GM13976 (cell line): ENCODE measurements at places on chromosomes 12 and 14.

DNA sequence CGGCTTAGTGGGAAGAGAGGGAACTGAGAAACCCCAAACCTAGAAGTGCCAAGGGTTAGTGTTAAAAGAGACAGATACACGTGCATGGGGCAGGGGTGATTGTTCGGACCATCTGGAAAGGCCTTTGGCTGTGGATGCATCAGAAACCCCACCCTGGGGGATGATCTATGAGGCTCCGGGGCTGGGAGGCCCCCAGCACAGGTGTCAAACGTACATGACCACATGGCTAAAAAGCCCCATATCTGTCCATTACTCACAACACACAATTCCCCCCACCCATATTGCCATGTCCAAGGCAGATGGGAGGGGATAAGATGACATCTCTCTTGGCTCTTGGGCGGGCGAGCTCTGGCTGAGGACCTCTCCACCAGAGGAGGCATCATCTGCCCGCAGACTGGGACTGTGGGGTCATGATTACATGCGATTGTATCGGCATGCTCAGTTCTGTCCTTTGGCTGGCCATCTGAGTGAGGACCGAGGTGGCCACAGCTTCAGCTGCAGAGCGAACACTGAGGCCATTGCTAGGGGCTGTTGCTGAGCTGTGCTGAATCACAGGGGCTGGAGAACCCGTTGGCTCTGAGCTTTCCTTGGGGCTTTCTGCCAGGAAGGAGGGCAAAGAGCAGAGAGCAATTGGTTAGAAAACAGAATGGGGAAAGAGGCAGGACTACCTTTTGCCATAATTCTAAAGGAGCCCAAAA is 9.6 kb upstream of the NPFF start:
- no peak for DNase-seq

DNA sequence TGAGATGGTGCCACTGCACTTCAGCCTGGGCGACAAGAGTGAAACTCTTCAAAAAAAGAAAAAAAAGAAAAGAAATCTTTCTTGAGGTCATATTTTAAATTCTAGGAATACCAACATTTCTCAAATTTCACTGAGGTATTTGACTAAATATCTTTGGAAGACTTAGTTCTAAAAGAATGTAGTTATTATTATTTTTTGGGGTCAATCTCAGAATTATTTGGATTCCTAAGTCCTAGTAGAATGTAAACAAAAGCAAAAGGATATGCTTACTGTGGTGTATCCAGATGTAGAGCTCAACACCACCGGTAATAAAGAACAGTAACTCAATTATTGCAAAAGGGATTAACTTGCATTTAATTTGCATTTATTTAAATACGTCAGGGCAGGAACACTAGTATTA is 25.0 kb downstream of the PRICKLE1 start:
- DNase-seq: no peak

DNA sequence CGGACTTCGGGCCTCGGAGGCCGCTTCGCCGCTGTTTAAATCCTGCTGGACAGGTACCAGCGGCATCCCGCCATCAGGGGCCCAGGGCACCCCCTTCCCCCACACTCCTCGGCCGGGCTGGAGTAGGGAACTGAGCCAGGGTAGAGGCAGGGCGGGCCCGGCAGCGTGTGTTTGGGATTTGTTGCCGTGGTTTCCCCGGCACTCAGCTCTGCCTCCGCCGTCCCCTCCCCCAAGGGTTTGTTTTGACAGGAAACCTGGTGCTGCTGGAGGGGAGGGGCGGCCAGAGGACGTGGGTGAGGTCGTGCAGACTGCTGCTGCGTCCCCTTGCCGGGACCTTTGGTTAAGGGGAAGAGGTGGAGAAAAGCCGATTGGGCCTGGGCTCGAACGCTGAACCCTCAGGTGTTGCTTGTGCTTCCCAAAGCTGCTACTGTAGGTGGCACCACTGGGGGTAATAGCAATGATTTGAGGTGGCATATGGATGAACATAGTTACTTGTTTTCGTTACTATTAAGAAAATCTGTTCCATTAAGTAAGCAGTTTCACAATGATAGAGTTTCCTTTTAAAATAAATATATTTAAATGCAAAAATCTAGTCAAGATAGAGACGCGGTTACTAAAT is 778 bp downstream of the TCP11L2 start:
- DNase-seq: peak; percentile 63

DNA sequence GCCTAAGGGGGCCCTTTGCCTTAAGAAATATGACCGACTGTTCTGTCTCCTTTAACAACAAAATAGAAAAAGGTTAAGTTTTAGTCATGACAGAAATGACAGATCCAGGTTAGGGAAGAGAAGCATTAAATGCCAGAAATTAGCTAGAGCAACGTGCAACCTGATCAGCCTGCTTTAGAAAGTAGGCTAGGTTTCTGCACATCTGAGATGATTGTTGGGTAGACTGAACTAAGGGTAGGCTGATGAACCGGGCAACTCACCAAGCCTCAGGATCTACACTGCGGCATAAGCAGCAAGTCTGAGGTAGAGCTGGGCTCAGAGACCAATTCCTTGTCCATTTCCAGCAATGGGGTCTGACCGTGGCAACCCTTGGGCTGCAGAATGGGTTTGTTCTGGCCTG is 29.4 kb downstream of the NPC2 start:
- DNase-seq: no peak

DNA sequence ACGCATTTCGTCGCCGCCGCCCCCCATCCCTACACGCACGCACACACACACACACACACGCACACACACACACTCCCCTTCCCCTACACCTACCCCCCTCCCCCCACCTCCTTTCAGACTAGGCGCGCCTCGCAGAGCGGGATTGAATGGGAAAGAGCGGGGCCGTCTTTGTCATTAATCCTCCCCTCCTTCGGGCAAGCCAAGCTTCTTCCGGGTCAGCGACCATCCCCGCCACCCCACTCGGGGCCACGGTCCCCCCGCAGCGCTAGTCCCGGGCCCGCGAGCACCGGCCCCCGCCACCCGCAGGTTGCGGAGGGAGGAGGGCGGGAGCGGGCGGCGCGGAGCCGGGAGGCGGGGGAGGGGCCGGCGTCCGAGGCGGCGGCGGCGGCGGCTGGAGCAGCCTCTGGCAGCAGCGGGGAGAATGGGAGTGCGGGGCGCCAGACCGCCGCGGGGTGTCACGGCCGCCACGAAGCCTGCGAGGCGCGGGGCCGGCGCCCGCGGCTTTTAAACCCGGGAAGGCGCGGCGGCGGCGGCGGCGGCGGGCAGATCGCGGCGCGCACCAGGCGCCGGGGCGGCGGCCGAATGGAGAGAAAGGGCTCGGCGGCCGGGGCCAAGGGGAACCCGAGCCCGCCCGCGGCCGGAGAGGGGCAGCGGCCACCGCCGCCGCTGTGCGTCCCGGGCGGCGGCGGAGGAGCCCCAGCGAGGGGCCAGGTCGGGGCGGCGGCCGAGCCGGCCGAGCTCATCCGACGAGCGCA is at the start of gene TTC9:
TSS of gene TTC9 (plus strand) at position 369 of the 755 bp plus-strand sequence. CDS start at position 583, 214 bp downstream.
- peak; percentile 65 for DNase-seq

- DNase-seq: no peak
Observed at GRCh38 chr12:40870981-40871380, 178.7 kb downstream of the CNTN1 start.

DNA sequence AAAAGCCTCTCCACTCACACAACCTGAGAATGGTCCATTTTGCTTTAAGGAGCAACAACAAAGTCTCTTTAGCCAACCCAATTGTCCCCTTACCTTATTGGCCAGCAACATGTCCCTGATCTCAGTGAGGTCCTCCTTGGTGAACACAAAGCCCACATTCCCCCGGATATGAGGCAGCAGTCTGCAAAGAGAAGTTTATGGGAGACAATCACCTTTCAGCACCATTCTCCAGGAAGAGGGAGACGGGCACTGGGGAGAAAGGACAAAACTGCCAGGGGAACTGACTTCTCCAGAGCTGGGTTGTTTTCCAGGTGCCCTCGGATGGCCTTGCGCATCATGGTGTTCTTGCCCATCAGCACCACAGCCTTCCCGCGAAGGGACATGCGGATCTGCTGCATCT is 1.9 kb downstream of the RPLP0 start:
- no peak for DNase-seq

DNA sequence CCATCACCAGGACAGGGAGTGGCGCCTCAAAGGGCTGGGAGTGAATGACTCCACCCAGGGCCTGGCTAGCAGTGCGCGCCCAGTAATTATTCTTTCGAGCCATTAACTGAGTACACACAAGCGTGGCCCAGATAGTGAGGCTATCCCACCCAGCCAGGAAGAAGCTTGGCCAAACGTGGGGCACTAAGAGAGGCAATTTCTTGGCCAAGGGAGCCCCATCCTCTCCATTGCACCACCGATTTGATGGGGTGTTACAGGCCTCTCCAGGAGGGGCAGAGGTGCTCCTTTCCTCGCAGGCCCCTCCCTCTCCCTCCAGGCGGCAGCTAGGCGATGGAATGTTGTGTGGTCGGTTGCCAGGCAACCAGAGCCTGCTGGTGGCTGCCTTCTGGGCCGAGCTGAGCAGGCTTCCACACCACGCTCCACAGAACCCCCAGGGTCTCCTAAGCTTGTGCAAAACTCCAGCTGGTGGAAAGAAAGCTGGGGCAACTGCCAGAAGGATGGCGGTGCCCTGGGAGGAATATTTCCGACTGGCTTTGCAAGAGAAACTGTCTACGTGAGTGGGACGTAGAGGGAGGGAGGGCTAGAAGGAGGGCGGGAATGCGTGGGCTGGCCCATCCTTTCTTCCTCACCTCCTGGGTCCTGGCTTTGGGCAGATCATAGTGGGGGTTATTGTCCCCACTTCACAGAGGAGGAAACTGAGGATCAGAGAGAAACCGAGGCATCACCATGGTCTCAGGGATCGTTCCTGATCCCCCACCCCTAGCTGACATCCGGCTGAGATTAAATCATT is at the start of gene CFAP73:
TSS of gene CFAP73 (plus strand) at position 364 of the 790 bp plus-strand sequence. CDS start at position 498, 134 bp downstream.
- no peak for DNase-seq

GRCh38 chr14:30521899-30522736 is 36.8 kb upstream of the G2E3 start:
- peak; percentile 18 for DNase-seq

- no peak for DNase-seq
Observed at GRCh38 chr12:104990950-104991349, 4.8 kb downstream of the NOPCHAP1 start.
